Amniotic stem cell (primary cell): ENCODE measurements at places on chromosomes 12 and 14.
A peak's percentile ranks its signal among the peaks of the same experiment; 100 is the strongest.

DNA sequence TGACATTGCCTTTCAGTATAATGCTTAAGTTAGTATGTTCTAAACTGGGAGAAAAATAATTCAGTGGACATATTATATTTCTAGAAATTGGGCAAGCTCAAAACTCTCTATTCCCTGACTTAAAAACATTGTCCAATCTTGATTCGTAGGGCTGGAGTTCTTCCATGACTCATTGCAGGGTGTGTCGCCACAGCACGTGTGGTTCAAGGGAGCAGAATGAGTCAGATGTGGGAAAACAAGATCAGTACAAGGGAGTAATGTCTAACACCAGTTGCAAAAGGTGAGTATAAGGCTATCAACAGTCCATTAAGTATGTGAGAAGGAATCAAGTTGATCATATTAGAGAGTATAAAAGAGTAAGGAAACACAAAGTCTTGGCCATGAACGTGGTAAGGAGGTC is 887.0 kb downstream of the TMTC2 start:
- DNase-seq: no peak

GRCh38 chr12:27651201-27651600 is 45.0 kb upstream of the REP15 start:
- no peak for DNase-seq

DNA sequence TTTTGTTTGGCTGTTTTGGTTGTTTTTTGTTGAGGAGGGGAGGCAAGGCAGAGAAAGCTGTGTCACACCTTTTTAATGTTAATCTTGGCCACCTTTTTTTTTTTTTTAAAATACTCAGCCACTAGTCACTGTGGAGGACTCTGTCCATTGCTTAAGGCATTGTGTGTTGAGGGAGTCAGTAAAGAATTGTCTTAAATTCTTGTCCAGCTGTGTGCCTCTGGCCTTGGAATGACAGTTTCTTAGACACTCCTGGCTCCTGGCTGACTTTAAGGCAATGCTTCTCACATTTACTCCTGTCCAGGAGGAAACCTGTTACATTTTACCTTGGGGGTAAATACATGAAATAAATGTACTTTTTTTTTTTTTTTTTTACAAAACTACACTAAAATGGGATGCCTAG is 18.1 kb upstream of the SMCO2 start:
- DNase-seq: no peak

DNA sequence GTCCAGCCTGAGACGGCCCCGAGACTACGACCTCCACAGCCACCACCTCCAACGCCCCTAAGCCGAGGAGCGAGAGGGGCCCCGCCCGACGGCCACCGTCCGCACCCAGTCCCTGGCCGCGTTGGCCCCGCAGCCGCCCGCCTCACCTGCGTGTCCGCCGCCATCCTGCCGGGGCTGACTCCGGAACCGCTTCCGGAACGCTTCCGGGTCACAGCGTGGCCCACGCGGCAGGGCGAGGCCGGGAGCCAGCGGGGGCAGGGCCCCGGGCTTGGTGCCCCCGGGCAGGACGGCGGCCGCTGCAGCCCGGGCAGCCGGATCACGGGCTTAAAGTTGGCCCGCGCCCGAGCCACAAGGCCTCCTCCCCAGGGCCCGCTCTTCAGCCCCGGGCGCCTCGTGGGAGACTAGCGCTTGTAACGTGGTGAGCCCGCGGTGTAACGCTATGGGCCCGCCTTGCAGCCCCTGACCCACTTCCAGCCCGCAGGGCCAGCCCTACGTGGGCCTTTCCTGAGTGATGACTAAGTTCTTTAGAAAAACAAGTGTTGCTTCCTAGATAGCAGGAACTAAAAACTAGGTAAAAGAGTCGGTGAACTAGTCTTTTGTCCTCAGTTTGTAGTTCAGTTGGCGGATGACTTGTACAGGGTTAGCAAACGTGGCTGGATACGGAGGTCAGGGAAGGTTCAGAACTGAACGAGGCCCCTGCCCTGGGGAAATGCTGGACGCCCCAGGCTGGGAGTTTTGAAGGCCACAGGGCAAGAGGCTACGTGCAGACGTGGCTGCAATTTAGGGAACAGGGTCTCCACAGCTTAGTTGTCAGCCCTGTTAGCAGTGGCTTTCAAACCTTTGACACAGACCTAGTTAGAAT is at the start of gene GCN1:
TSS of gene GCN1 (minus strand) at position 182 of the 862 bp plus-strand sequence. CDS start at position 164, 18 bp downstream.
- DNase-seq: peak; percentile 44

DNA sequence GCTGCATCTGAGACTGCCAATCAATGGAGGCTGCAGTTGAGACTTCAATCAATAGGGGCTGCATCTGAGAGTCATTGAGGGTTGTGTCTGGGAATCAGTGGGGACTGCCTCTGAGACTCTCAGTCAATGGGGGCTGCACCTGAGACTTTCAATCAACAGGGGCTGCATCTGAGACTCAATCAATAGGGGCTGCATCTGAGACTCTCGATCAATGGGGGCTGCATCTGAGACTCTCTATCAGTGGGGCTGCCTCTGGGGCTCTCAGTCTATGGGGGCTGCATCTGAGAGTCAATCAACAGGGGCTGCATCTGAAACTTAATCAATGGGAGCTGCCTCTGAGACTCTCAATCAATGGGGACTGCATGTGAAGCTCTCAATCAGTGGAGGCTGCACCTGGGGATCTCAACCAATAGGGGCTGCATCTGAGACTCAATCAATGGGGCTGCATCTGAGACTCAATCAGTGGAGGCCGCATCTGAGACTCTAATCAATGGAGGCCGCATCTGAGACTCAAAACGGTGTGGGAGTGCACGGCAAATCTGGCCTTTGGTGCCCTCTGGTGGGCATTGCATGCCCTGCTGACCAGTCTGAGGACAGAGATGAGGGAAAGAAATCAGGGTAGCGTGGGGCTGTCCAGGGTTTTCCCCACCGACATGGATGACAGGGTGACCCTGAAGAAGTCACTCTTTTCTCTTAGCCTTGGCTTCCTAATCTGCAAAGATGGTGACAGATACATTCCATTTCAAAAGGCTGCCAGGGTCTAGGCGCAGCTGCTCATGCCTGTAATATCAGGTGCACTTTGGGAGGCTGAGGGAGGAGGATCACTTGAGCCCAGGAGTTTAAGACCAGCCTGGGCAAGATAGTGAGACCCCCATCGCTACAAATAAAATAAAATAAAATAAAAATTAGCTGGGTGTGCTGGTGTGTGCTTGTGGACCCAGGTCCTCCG is 41.3 kb upstream of the EIF5 start:
- DNase-seq: no peak

- no peak for DNase-seq
These were observed 238.1 kb downstream of the FBXL14 start for GRCh38 chr12:1356285-1356684.

DNA sequence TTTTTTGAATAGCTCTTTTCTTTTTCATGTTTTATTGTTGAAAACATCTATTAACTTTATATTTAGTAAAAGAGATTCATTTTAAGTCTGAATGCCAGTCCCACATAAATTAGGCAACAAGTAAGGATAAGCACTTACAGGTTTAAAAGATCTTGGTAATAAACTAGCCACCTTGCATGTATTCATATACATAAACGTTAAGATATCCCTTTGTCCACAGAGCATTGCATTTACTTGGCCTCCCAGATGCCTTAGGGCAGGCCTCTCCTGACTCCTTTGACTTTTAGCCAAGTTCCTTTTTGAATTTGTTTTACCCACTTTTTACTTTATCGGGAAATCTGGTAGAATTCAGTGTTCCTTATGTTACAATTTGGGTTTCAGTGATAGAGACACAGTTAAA is 331.7 kb downstream of the ETNK1 start:
- DNase-seq: no peak

DNA sequence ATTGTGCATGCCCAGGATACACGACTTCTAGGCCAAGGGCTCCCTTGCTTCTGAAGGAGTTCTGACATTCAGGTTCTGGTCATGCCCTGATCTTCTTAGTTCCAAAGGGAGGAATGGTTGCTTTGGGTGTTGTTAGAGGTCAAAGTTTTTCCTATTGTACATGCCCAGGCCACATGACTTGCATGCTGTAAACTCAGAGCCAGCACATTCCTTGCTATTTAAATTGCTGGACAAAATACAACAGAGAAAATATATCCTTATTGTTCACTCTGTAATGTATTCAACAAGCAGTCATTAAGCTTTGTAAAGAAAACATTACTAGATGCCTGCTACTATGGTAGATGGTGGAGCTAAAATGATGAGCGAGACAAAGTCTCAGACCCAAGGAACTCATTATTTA is 71.2 kb upstream of the COCH start:
- DNase-seq: no peak

DNA sequence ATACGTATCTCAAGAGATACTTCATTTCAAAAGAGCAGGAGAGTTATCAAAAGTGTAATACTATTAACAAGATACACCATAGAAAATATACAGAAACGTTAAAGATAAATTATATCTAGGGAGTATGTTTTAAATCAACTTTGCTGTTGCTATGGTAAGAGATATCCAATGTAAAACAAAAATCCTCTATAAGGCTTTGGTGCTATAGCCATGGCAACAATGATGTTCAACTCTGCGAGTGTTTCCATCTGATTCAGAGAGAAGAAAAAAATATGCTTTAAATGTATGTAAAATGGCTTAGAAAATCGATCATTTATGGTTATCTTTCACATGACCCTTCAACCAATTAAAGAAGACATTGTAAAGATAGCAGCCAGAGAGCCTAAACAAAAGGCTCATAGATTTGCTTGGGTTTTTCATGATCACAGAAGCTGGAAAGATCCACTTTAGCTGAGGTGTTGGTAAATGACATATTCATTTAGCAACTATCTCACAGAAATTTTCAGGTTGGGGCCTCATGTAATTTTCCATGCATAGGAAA is 387.0 kb upstream of the GARIN6 start:
- DNase-seq: no peak

DNA sequence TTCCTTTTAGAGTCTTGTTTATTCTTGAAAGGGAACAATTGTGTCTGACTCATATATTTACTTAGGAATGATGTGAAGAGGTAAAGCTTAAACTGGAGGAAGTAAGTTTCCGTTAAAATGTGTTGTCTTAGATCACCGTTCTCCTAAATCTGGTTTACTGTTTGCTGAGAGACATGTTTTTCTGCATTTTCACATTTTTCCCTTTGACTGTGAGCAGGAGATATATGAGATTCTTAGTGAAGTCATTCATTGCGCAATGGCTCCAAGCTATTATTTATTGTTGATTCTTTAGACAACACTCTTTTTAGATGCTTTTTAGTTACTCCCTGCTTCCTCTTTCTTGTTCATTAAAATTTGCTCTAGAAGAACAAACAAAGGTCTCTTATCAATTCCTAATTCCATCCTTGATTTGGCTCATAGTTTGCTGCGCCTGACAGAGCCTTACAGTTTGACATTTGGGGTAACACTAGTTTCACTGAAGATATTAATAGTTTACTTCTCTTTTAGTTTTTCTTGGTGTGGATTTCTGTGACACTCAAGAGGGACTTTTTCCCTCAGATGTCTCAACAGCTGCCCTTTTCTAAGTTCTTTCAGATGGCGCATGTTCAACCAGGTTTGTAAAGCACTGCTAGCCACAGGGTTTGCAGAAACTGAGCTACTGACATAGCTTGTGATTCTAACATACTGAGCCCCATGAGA is 11.4 kb downstream of the CLECL1 start:
- DNase-seq: no peak

- DNase-seq: no peak
These were observed 30.5 kb upstream of the AP4S1 start for GRCh38 chr14:30994681-30995620.
